ENCODE measurements at places on chromosomes 12 and 14.

- no peak for DNase-seq
Measured at GRCh38 chr14:69495341-69495921, 10.9 kb downstream of the PLEKHD1 start.

- no peak for DNase-seq
Measured at GRCh38 chr12:3097186-3097804, 20.1 kb downstream of the TSPAN9 start.

GRCh38 chr14:21634840-21635239 lies at the start of gene OR10G2:
TSS of gene OR10G2 (minus strand) at chr14:21634940. CDS start at chr14:21634842, 98 bp downstream.
- no peak for DNase-seq

DNA sequence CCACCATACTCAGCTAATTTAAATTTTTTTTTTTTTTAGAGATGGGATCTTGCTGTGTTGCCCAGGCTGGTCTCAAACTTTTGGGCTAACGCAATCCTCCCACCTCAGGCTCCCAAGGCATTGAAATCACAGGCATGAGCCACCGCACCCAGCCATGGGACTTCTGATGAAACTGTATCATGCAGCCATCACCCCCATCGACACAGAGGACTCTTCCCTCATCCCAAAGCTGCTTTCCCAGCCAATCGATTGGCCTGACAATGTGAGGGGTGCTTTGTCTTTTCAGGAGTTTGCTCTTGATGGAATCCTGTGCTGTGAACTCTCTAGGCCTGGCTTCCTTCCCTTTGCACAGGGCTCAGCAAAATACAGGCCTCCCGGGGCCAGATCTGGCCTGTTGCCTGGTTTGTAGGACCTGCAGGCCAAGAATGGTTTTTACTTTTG lies 59.6 kb upstream of the NCOR2 start:
- DNase-seq = peak; percentile 60

DNA sequence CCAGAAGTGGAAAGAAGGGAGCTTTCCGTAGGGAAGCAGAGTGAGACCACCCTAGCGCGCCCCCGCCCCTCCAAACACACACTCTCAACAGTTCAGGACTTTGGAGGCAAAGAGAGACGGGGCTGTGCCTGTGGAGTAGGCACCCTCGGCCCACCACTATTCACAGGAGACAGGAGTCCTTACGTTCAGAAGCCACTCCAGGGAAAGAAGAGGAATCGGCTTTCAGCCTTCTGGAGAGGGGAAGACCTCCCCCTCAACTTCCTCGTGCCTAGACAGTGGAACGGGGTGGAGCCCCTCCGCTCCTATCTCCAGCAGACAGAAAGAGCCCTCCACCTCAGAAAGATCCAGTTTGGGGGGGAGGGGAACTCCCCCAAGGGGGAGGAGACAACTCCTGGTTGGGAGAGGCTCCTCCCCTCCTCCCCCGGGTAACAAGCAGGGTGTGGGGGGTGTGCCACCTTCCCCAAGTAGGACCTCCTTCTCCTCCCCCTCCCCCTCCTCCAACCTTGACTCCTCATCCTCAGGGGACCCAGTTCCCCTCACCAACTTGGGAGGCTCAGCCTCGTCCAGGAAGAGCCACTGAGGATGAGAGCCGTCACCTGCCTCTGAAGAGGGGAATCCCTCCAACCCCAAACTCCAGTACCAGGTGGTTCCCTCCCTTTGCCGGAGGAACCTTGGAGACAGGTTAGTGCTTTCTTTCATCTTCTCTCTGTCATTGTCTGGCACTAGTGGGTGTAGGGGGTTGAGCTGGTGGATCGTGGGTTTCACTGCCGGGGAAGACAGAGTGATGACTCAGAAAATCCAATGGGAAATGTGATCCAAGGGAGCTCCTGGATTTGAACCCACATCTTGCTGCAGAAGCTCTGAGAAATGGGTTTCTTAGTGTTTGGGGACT lies 883 bp downstream of the FOXJ2 start:
- DNase-seq = no peak

- no peak for DNase-seq
Measured at GRCh38 chr14:44701563-44702263, 194.6 kb upstream of the FSCB start.

Data from inflammatory macrophage treated with lipopolysaccharide for 1 hour (primary cell).